ENCODE measurements at places on chromosomes 13 and 19.
A peak's percentile ranks its signal among the peaks of the same experiment; 100 is the strongest.

- no peaks in the 10 kb centered on the region for H3K27me3 ChIP-seq
- peak overlapping the region; percentile 76 for H3K4me3 ChIP-seq
- H3K36me3 ChIP-seq, result peaks cover 2% of the 10 kb centered on the region
- H3K4me1 ChIP-seq, result peaks cover 24% of the 10 kb centered on the region
- H3K27ac ChIP-seq, result no peak overlapping the region
Observed at GRCh38 chr19:35775046-35775297, 392 bp upstream of the ARHGAP33 start.

GRCh38 chr19:40594255-40594654 is 6.9 kb upstream of the LTBP4 start:
- peaks cover 1% of the 10 kb centered on the region for H3K36me3 ChIP-seq
- no peak for DNase-seq
- H3K4me3 ChIP-seq, result no peak overlapping the region
- H3K27me3 ChIP-seq, result peaks cover 6% of the 10 kb centered on the region
- no peak overlapping the region for H3K27ac ChIP-seq

GRCh38 chr13:113034451-113035212 is 65.6 kb downstream of the MCF2L start:
- H3K27me3 ChIP-seq, result peaks cover 17% of the 10 kb centered on the region
- H3K36me3 ChIP-seq, result peaks cover 4% of the 10 kb centered on the region
- no peak overlapping the region for H3K4me3 ChIP-seq
- peaks cover 3% of the 10 kb centered on the region for H3K4me1 ChIP-seq

GRCh38 chr13:107873926-107874325 is 341.4 kb downstream of the LIG4 start:
- DNase-seq, result no peak
- H3K4me3 ChIP-seq, result no peak overlapping the region
- H3K4me1 ChIP-seq, result peaks cover 1% of the 10 kb centered on the region
- no peaks in the 10 kb centered on the region for H3K36me3 ChIP-seq
- H3K27ac ChIP-seq, result no peak overlapping the region

DNA sequence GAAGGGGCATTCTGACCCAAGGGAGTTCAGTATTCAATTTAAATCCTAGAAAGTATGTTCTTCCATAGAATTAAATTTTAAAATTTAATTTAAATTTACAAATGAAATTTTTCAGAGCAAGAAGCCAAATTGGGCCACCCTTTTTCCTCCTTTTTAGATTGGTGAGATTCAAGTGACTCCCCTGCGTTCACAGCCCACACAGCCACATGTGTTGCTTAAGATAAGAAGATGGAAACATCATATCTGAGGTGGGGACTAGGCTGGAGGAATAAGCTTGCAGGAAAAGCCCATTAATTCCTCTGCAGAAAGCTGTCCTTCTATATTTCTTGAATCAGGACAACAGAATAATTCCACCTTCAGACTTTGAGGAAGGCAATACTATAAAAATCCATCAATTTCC is 392.7 kb upstream of the ZNF507 start:
- no peaks in the 10 kb centered on the region for H3K36me3 ChIP-seq
- no peak for DNase-seq
- H3K4me1 ChIP-seq, result no peaks in the 10 kb centered on the region
- no peaks in the 10 kb centered on the region for H3K27me3 ChIP-seq
- H3K4me3 ChIP-seq, result no peak overlapping the region

DNA sequence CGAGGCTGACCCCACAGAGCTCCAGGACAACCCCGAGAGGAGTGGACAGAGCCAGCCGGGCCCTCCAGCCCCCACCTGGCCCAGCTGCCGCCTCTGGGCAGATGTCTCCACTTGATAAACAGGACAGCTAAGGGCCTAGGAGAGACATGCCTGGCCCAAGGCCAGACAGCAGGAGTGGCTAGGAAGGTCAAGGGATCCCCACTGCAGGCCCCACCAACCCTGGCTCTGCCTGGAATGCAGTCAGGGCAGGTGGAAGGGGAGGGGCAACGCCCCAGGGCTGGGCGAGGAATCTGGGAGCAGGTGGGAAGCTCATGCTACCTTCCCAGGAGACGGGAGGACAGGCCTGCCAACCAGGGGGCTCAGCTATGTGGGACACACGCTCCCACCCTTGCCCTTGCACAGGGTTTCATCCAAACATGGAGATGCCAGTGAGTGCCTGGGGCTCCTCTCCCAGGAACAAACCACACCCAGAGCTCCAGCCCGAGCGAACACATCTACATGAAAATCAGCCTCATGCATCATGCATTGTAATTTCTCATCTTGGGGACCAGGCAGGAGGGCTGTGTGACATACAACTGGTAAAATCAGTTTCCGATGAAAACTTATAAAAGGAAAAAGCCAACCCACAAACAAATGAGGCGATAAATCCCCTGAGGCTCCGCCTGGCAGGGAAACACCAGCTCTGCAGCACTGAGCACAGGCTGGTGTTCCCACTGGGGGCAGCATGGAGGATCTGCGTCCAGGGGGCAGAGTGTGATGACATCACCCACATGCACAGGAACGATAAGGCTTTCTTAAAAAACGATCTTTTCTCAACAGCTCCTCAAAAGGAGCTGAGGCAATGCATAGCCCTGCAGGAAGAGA is 25.0 kb downstream of the SH3GL1 start:
- H3K4me3 ChIP-seq, result peak overlapping the region; percentile 5
- DNase-seq, result no peak
- peaks cover 87% of the 10 kb centered on the region for H3K4me1 ChIP-seq
- H3K27ac ChIP-seq, result peak overlapping the region; percentile 77

DNA sequence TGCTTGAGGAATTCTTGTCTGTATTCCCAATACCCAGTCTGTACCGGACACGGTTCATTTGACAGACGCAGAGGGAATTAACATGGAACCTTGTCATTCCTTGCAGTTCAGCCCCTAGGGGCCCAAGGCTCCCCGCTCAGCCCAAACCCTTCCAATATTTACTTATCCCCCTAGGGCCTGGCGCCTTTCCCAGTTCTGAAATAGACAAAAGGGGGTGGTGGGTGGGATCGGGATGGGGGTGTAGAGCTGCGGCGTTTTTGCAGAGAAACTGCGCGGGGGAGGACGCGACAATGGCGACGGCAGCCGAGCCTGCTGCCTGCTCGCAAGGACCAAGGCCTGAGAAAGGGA is 583 bp downstream of the AKAP8L start:
- peak overlapping the region; percentile 76 for H3K27ac ChIP-seq
- H3K27me3 ChIP-seq, result no peaks in the 10 kb centered on the region
- peaks cover 38% of the 10 kb centered on the region for H3K4me1 ChIP-seq
- DNase-seq, result no peak
- peaks cover 16% of the 10 kb centered on the region for H3K36me3 ChIP-seq

DNA sequence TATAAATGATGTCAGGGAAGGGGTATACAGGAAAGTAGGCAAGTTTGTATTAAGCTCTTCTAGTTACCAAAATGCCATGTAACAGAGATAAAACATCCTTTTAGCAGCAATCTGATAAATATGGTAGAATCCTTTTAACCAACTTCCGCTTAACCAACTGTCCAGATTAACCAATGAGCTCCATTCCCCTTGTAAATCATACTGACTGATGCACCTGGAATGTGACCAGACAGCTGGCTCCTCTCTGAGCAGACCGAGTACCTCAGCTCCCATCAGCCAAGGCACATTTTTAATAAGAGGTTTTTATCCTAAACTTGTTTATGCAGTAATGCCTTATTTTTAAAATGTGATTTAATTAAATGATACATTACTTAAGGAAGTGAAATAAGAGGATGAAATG is 66.4 kb downstream of the KLF12 start:
- no peak for DNase-seq
- peaks cover 4% of the 10 kb centered on the region for H3K36me3 ChIP-seq
- H3K27me3 ChIP-seq, result no peaks in the 10 kb centered on the region
- H3K4me3 ChIP-seq, result no peak overlapping the region

DNA sequence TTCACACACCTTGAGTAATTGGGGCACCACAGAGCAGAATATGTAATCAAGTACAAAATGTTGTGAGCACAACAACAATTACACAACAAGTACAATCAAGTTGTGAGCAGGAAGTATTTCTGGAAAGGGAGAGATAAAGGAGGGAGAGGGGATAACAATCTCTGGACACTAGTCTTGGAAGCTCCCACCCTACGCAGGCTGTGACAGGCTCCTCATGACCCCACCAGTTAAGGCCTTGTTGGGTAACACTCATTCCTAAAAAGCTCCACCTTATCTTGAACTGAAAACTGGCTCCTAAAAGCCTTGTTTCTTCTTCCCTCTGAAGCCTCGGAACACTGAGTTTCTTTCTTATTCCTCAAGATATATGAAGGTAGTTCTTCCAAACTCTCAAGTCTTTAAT is 806.0 kb downstream of the UQCRFS1 start:
- no peak overlapping the region for H3K4me3 ChIP-seq
- H3K27ac ChIP-seq, result no peak overlapping the region
- no peaks in the 10 kb centered on the region for H3K27me3 ChIP-seq
- DNase-seq, result peak; percentile 4

DNA sequence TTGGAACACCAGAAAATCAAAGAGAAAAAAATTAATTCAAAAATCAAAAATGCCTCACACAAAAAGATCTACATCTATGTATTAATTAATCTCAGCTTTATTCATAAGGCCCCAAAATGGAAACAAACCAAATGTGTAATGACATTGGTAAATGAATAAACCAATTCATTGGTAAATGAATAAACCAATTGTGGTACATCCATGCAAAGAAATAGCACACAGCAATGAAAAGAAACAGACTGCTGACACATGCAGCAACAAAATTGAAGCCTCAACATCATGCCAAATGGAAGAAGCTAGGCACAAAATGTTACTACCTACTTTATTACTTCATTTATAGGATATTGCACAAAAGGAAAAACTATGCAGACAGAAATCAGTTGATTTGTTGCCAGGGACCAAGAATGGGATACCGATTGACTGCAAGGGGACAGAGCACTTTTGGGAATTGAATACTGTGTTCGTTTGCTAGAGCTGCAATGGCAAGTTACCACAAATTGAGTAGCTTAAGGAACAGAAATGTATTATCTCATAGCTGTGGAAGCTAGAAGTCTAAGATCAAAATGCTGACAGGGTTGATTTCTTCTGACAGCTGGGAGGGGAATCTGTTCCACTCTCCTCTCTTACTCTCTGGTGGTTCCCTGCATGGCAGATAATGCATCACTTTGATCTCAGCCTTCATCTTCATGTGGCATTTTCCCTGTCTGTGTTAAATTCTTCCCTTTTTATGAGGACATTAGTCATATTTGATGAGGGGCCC is 252.8 kb downstream of the RFC3 start:
- no peaks in the 10 kb centered on the region for H3K27me3 ChIP-seq
- no peak overlapping the region for H3K27ac ChIP-seq
- no peak for DNase-seq
- no peak overlapping the region for H3K4me3 ChIP-seq

DNA sequence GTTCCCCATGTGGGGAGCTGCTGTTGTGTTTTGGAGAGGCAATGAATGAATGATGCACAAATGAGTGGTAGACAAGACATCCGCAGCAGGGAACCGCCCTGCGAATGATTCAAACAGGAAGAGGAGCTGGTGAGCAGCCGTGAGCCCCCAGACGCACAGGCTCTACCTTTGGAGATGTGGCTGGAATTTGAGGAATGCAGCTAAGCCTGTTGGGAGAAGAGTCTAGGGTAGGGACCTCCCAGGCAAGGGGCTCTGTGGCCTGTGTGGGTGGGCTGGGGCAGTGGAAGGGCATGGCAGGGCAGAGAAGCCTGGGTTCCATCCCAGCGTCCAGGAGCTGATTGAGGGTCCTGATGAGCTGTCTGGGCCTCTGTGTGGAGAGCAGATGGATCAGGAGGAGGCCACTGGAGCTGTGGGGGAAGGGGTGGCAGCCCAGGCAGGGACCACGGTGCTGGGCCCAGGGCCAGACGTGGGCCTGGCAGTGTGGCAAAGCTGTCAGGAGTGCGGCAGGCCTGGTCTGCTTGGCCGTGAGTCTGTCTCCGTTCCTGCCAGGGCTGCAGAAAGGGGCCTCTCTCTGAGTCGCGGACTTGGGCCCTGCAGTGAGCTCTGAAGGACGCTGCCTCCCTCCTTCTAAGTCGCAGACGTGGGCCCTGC is 41.8 kb upstream of the DCUN1D2 start:
- DNase-seq, result no peak
- no peaks in the 10 kb centered on the region for H3K4me1 ChIP-seq
- peaks cover 56% of the 10 kb centered on the region for H3K36me3 ChIP-seq
- no peaks in the 10 kb centered on the region for H3K27me3 ChIP-seq
- H3K4me3 ChIP-seq, result no peak overlapping the region
- H3K27ac ChIP-seq, result no peak overlapping the region

DNA sequence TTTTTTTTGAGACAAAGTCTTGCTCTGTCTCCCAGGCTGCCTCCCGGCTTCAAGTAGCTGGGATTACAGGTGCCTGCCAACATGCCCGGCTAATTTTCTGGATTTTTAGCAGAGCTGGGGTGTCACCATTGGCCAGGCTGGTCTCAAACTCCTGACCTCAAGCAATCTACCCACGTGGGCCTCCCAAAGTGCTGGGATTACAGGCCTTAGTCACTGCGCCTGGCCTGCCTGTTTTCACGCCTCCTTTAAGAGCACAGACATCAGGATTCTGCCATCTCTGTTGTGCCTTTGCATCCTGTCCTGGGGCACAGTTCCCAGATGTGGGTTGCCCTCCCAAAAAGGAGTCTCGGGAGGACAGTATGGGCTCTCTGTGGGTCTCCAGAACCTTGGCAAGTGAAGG is 2.5 kb upstream of the PRAM1 start:
- H3K27me3 ChIP-seq, result no peaks in the 10 kb centered on the region
- peak overlapping the region; percentile 56 for H3K4me3 ChIP-seq
- DNase-seq, result no peak
- H3K4me1 ChIP-seq, result peaks cover 19% of the 10 kb centered on the region
- H3K36me3 ChIP-seq, result no peaks in the 10 kb centered on the region

DNA sequence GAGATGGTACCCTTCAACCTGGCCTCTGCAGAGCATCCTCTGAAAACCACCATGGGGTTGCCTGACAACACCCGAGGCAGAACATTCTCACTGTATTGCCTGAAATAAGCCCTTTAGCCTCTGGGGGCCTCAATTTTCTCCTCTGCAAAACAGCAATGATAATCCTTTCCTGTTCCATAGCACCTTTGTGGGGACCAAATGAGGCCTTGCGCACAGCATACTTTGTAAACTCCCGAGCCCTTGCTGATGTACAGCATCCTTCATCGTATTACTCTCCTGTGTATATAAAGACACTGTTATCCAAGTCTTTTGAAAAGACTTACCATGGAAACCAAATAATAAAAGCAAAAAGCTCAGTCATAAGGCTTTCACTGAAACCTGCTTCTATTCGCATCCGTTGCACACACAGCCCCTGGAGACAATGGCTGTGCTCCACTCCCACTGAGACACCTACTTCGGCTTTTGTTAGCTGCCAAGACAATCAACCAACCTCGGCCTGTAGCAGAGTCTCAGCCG is 276.0 kb downstream of the FOXO1 start:
- peaks cover 6% of the 10 kb centered on the region for H3K27me3 ChIP-seq
- no peak for DNase-seq
- H3K4me1 ChIP-seq, result no peaks in the 10 kb centered on the region
- no peaks in the 10 kb centered on the region for H3K36me3 ChIP-seq

- no peaks in the 10 kb centered on the region for H3K27me3 ChIP-seq
- H3K4me1 ChIP-seq, result peaks cover 83% of the 10 kb centered on the region
- H3K4me3 ChIP-seq, result no peak overlapping the region
- peaks cover 2% of the 10 kb centered on the region for H3K36me3 ChIP-seq
Observed at GRCh38 chr13:97255515-97256021, 33.4 kb downstream of the MBNL2 start.

Data from osteocyte (in vitro differentiated cells).